NCI-H1436 (cell line): ENCODE measurements at places on chromosomes 12 and 14.

GRCh38 chr12:103783744-103784664 is 57.0 kb downstream of the NT5DC3 start:
- DNase-seq = no peak

- no peak for DNase-seq
Measured at GRCh38 chr14:96649327-96649601, 147.1 kb downstream of the PAPOLA start.

DNA sequence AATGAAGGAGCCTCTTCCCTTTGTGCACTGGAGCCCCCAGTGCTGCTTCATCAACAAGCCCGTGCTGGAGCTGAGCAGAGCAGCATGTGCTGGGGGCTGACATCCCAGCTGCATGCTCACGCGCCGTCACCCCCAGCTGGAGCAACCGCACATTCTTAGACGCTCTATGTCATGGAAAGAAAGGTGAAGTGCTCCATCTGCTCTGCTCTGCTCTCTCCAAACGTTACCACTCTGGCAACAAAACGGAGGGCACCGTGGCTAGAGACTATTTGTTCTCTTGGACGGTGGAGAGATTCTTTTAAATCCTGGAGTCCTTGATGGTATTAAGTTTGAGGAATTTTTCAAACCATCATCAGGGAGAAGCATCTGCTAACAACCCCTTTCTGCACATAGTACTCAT is 208.4 kb downstream of the C12orf75 start:
- DNase-seq = no peak

DNA sequence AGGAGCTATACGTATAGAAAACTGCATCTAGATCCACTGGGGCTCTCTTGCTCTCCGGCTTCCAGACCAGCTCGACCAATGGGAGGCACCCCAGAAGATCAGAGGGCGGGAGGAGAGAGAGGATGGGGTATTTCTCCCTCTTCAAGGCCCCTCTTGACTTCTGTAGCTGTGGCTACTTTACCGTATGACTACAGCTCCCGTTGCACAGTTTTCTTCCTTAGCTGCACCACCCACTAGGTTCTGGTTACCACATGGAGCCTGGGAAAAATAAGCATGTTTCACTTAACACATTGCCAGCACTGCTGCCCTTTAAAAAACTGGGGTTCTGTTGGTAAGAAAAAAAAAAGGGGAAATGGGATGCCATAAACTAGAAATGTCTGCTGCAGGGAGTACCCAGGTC is 214.4 kb downstream of the TBX5 start:
- no peak for DNase-seq

DNA sequence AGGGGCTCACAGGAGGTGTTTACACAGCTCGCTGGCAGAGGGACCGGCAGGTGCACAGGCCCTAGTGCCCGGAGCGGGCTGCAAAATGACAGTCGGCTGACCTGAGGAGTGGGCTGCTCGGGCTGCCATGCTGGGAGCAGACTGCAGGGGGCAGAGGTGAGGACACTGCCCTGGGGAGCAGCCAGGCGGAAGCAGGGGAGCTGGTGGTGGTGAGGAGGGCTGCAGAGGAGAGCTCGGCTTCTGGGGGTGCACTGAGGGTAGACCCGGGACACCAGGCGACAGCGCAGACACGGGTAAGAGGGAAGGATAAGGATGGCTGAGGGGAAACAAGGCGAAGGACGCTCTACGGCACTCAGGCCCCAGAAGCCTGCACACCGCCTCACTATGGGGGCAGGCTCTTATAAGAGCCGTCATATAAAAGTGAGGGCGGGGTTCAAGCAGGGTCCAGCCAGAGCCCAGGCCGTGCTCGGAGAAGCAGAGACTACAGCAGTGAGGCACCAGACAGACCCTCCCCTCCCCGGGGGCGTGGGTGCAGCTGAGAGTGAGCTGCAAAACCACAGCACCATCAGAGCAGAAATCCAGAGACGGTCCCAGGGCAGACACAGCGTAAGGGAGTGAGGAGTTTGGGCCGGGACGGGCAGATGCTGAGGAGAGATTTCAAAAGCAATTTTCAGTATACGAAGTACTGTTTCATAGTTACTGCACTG is 62.5 kb downstream of the CCDC88C start:
- peak; percentile 30 for DNase-seq

GRCh38 chr12:93199831-93200236 is 177.9 kb upstream of the NUDT4 start:
- DNase-seq = no peak

DNA sequence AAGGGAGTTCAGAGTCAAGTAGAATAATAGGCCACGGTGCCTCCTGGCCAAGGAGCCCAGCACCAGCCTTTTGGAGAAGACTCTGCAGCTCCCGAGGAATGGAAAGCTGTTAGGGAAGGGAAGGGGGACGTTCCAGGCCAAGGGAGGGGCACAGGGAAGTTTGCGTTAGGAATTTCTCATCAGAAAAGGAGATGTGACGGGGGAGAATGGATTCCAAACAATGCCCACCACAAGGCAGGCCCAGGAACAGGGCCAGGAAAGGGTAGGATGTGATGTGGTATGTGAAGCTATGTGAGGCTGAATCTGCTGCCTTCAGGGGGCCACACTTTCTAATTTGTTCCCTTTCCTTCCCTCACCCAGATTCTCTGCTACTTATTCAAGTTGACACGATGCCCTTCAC is 46.0 kb downstream of the DGLUCY start:
- no peak for DNase-seq

DNA sequence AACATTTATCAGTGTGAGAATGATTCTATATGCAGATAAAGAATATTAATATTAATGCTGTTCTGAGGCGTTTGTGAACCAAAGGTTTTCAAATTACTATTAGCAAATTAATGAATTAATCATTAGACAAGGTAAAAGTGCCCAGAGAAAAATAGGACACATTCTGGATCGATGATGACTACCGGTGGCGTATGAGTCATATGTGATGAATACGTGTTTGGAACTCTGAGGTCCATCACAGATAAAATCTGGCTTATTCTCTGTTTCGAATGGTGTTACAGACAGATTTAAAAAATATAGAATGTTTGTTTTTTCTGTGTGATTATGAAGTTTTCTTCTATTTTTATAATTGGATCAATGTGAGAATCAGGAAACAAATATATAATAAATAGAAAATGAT is 79.2 kb upstream of the RTL1 start:
- DNase-seq = no peak

- no peak for DNase-seq
Measured at GRCh38 chr12:50065726-50066310, 8.4 kb downstream of the ASIC1 start.

- no peak for DNase-seq
Measured at GRCh38 chr12:45697371-45697770, 32.1 kb upstream of the ARID2 start.

- DNase-seq = no peak
Measured at GRCh38 chr12:19946550-19946949, 421.8 kb upstream of the PDE3A start.

- no peak for DNase-seq
Measured at GRCh38 chr12:117342682-117343081, 18.7 kb downstream of the NOS1 start.

DNA sequence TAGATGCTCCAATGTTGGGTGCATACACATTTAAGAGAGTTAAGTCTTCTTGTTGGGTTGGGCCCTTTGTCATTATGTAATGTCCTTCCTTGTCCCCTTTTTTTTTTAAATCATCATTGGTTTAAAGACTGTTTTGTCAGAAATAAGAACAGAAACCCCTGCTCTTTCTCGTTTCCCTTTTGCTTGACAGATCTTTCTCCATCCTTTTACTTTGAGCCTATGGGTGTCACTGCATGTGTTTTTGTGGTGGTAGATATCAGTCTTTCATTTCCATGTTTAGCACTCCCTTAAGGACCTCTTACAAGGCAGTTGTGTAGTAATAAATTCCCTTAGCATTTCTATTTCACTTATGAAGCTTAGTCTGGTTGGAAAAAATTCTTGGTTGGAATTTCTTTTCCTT is 47.4 kb downstream of the RTN1 start:
- no peak for DNase-seq

DNA sequence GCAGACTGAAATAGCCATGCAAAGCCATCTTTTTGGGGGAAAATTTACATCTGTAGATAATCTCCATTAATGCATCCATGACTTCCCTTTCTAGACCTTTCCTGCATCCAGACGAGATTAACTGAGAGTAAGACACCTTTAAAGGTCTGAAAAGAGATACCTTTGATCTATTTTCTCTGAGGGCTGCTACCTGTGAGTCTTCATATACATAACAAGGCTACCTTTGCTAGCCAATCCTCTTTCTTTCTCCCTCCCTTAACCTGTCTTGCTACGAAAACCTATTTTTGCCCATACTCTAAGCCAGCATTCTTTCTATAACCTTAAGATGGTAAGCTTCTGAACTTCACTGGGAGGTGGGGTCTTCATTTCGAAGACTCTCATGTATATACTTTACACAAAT is 908.5 kb upstream of the FBXO33 start:
- DNase-seq = no peak

GRCh38 chr14:99276482-99276881 is 4.5 kb upstream of the BCL11B start:
- no peak for DNase-seq

- no peak for DNase-seq
Measured at GRCh38 chr14:66600416-66600815, 92.5 kb downstream of the GPHN start.

DNA sequence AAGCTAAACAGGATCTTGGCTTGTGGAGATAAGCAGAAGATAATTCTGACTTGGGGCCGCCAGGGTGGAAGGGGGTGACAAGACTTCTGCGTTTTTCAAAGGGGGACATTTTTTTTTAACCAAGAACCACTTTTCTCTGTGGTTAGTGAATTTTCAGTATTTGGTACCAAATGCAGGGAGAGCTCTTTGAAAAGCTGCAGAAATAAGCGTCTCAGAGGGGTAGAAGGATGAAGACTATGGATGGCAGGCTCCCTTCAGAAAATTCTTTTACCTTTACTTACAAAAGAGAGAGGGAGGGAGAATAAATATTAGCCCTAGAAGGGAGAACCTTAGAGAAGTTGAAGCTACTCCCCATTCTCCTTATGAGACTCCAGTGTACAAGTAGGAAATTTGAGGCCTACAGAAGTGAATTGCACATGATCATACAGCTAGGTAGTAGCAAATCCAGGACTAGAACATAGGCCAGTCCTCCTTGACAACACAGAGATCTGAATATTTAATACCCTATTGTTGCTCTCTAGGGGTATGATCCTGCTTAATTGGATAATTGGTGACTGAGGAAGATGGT is 840 bp downstream of the MRPL52 start:
- DNase-seq = no peak

DNA sequence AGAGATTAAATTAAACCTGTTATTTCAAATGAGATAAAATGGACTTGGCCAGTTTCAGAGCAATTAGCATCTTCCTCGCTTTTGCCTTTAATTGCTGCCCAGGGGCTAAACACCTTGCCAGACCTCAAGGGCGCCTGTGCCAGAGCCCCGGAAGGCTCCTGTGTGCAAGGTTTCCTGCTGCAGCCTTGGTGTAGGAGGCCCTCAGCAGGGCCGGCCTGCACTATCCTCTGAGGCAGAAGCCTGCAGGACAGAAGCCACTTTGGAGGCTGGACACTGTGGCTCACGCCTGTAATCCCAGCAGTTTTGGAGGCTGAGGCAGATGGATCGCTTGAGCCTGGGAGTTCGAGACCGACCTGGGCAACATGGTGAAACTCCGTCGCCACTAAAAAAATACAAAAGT is 150.4 kb downstream of the CALM1 start:
- DNase-seq = no peak

DNA sequence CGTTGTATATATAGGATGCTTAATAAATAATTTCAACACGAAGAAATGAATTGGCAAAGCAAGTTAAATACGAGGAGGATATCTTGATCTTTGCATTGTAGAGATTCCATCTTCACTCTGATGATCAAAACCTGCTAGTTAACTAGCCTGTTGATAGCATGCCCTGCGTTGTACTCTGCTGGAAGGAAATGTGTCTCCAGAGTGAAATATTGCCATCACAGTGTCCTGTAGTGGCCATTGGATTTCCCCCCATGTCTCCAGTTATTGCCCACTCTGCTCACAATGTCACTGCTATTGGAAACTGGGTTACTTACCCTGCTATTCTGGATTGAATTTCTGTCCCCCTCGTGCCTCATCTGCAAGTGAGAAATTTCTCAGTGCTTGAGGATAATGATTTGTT is 109.6 kb downstream of the PLEKHA5 start:
- no peak for DNase-seq

DNA sequence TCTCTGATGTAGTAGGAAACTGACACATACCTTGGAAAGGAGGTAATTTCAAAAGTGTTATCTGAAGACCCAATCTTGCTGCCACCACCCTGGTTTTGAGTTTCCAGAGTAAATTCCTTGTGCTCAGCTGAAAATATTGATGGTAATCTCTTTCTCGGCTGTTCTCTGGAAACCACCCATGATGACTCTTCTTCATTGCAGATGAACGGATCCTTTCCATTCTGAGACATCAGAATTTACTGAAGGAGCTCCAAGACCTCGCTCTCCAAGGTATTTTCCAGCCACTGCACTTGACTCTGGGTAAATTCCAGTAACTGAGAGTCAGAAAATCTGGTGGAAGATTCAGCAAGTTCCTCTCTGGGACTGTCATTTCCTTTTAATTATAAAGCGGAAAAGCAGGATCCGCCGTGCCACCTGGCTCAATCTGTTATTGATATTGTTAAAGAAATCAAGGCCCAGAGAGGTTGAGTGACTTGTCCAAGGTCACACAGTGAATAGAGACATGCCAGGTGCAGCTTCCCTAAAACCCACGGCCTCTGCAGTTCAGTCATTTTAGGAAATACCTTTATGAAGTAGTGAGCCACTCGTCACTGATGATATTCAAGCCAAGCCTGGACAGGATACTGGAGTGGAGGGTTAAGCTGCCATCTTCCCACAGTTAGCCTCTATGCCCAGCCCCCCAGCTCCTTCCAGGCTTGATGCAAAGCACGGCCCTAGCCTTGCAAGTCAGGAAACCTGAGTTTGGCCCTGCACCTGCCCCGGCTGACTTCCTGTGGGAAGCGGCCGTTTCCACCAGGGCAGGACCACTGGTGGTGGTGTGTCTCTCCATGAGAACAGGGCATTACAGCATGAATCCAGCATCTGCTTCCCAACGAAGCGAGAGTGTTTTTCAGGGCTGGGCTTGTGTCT is 4.7 kb downstream of the CHGA start:
- no peak for DNase-seq
